Foreskin keratinocyte (primary cell): ENCODE measurements at places on chromosomes 2 and 18.

GRCh38 chr2:35114765-35115164 lies 1240.8 kb upstream of the CRIM1 start:
- DNase-seq: no peak

DNA sequence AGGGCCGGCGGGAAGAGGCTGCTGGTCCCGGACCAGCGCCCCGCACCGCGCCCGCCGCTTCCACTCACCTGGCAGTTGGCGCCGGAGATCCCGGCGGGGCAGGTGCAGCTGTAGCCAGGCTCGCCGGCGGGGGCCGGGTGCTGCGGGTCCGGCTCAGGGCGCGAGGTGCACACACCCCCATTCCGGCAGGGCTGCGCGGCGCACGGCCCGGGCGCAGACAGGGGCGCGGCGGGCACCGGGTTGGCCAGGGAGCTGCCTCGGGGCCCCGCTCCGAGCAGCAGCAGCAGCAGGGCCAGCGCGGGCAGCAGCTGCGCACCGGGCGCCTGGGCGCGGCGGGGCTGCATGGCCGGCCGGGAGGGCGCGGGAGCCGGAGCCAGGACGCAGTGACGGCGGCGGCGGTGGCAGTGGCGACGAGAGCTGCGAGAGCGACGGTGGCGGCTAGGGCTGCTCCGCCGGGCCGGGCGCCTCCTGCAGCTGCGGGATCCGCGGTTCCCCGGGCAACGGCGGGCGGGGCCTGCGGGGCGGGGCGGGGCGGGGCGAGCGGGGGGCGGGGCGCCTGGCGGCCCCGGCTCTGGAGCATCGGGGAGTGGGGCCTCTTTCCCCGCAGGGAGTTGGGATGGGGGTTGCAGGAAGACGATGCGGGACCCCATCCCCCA lies at the start of gene DNER:
Gene DNER, minus strand, starts transcription at position 476 of the 656 bp plus-strand sequence. Its CDS starts 132 bp downstream, at position 344.
- DNase-seq: no peak

DNA sequence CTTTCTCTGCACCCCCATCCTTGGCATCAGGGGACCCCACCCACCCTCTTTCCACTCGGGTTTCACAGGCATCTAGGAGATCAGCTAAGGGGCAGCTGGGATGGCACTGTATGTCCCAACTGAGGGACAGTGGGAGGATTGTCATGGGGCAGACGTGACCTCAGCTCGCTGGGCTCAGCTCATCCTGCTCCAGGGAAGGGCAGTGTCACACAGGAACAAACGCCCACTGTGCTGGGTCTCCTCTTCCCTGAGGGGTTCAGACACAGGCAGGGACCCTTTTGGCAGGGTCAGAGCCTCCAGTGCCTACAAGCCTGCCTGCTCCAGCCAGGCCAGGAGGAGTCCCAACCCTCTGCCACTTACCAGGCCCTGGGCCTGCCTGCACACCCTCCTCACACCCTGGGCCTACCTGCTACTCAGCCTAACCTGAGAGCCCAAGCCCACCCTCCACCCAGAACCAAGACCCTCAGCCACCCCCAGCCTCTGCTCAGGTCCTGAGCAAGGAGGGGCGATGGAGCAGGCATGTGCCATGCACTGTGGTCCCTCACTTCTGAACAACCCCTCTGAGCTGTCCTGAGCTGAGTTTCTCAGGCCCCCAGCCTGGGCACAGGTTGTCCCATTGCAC lies 68.2 kb downstream of the HS1BP3 start:
- no peak for DNase-seq

GRCh38 chr2:84038866-84039265 lies 420.2 kb downstream of the SUCLG1 start:
- DNase-seq: no peak

GRCh38 chr2:234289834-234290590 lies 206.9 kb downstream of the ARL4C start:
- no peak for DNase-seq

DNA sequence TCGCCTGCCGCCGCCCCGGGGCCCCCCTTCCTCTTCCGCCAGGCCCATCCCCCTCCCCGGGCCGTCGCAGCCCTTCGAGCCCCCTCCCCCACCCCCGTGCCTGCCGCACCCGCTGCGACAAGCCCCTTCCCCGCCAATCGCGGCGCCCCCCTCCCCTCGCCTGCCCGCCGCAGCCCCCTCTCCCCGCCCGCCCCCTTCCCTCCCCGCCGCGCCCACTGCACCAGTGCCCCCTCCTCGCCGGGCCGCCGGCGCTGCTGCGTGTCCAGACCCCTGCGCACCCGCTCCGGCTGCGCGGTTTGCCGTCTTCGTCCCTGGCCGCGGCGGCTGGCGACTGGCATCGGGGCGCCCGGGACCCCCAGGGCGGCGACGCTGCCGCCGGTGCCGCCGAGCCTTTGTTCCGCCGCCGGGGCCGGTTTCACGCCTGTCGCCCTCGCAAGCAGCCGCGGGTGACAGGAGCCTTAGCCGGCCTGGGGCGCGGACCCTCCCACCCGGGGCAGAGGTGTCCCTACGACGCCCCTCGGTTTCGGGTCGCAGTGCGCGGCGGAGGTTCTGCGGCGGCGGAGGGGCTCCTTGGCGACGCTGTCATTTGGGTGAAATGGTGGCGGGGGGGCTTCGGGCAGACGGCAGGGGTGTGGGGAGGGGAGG lies 18.1 kb downstream of the GPC1 start:
- no peak for DNase-seq

- no peak for DNase-seq
These were observed 40.7 kb downstream of the KCNE4 start for GRCh38 chr2:223092667-223093066.

DNA sequence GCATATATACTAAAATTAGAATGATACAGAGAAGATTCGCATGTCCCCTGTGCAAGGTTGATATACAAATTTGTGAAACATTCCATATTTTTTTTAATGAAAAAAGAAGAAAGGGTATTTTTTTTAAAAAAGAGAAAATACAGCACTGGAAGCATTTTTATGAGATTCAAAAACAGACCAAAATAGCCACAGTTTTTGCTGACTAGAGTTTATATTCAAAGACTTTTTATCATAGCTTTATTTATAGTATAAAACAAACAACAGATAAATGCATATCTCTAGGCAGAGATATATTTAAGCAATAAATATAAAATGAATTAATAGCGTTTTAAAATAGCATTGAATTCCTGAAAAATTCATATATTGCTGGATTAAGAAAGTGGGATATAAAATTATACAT lies 436.5 kb upstream of the ACVR2A start:
- DNase-seq: no peak

DNA sequence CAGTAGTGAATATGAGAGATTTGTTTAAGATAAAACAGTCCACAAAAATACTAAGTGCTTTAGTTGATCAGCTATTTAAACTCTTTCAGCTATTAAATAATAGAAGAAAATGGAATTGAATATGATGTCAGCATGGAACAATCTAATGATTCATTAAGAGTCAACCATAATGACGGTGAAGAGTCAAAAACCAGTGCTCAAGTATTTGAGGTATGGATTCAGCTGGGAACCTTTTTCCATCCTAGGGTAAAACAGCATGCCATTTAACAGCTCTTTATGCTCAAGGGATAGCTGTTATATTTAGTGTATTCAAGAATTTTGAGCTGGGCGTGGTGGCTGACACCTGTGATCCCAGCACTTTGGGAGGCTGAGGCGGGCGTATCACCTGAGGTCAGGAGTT lies 29.7 kb downstream of the CARF start:
- DNase-seq: peak; percentile 76

- no peak for DNase-seq
These were observed 99.6 kb upstream of the THSD7B start for GRCh38 chr2:136665736-136666135.

GRCh38 chr18:26215247-26215970 lies 10.8 kb upstream of the TAF4B start:
- DNase-seq: no peak

DNA sequence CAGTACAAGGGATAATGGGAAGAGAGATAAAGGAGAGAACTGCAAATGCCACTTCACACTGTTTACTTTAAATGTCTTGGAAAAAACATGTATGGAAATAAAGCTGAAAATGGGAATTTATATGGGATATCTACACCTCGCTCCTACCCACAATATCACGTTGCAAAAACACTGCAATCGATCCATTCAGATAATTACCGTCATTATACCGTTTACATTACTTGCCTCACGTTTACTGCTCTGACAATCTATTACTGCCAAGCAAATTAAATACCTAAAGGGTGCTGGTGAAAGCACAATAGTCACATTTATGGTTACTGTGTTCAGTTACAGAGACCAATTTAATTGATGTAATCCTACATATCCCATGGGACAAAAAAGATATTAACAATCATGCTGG lies 214.7 kb upstream of the LYPD1 start:
- no peak for DNase-seq

DNA sequence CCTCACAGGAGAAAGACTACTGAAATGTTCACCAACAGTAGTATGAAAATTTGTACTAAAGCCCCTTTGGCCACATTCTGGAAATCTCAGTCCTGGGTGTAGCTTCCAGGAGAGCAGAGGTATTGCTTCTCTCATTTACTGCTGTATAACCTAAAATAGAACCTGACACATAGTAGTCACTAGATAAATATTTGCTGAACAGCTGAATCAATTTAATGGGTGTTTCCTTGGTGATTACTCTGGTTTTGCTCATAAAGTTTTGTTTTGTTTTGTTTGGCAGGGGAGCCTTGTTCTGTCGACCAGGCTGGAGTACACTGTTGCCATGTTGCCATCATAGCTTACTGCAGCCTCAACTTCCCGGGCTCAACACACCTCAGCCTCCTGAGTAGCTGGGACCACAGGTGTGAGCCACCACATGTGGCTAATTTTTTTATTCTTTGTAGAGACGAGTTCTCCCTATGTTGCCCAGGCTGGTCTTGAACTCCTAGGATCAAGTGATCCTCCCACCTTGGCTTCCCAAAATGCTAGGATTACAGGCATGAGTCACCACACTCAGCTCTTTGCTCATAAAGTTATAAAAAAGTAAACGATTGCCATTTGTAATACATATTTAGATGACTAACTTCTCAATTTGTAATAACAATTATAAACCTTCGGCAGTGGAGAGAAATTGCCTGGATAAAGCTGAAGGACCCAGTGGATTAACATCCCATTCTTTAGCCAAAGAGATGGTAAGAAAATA lies 11.5 kb upstream of the PARD3B start:
- DNase-seq: peak; percentile 49

DNA sequence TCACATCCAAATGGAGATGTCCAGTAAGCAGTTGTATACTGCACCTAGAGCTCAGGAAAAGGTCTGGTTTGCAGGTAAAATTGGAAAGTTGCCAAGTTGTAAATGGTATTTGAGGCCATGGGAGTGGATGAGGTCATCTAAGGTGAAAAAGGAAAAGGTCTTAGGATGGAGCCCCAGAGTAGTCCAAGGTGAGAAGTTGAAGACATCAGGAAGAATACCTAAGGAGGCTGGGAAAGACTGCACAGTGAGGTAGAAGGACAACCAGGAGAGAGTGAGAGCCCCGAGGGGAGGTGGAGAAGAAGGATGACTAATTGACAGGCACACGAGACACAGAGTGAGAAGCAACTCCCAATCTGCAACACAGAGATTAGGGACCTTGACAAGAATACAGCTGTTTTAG lies 10.7 kb downstream of the DPP4 start:
- DNase-seq: peak; percentile 47

GRCh38 chr2:6827566-6828298 lies 38.0 kb downstream of the CMPK2 start:
- no peak for DNase-seq

- DNase-seq: no peak
These were observed 29.7 kb downstream of the NOL10 start for GRCh38 chr2:10659898-10660568.

GRCh38 chr2:6855860-6856547 lies 9.7 kb downstream of the CMPK2 start:
- no peak for DNase-seq

- no peak for DNase-seq
These were observed 258.1 kb downstream of the NAPG start for GRCh38 chr18:10783941-10784340.

- DNase-seq: no peak
These were observed 83.2 kb downstream of the BCL2 start for GRCh38 chr18:63236406-63236805.

GRCh38 chr2:86295066-86295465 lies 42.4 kb downstream of the REEP1 start:
- no peak for DNase-seq
